ENCODE measurements at places on chromosomes 16 and 17.
A peak's percentile ranks its signal among the peaks of the same experiment; 100 is the strongest.

DNA sequence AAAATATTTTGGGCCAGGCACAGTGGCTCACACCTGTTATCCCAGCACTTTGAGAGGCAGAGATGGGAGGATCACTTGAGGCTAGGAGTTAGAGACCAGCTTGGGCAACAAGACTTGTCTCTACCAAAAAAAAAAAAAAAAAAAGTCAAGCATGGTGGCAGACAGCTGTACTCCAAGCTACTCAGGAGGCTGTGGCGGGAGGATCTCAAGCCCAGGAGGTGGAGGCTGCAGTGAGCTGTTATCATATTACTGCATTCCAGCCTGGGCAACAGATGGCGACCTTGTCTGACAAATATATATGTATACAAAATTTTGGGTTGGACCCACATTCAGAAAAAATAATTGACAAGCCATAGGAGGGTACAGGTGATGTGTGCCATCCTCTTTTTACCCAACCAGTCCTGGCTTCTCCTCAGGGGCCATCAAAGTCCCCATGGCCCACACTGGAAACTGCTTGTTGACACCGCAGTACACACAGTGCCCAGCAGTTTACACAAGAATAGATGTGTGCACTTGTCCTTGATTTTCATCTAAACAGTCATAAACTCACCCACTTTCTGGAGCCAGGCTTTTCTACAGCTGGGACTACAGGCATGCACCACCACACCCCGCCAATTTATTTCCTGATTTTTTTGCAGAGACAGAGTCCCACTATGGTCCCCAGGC lies 1.7 kb downstream of the CES2 start:
- no peak for DNase-seq

DNA sequence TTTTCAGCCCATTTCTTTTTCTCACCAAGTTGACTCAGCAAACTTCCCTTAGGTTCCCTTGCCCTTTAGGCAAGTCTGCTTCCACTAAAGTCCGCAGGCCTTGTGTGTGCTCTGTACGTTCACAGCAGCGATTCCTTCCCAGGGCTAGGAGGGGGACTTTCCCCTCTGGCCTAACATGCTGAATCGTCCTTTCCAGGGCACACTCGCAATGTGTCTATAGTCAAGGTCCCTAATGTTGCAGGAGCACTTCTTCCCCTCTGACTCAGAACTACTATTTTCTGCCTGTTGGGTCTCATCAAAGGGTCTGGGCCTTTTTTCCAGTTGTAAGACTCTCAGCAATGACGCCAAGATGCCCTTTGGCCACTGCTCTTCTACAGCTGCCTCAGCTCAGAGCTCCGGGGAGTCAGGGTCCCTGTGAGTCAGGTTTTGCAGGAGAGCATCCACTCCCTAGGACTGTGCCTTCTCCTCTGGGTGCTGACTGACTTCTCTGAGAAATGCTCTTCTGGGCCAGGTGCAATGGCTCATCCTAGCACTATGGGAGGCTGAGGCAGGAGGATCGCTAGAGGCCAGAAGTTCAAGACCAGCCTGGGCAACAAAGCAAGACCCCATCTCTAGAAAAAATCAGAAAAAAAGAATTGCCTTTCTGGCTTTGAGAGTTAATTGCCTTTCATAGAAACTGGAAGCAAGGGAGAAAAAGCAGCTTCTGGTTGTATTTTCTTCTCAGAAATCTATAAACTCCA lies 64.4 kb upstream of the TBX2 start:
- no peak for DNase-seq

DNA sequence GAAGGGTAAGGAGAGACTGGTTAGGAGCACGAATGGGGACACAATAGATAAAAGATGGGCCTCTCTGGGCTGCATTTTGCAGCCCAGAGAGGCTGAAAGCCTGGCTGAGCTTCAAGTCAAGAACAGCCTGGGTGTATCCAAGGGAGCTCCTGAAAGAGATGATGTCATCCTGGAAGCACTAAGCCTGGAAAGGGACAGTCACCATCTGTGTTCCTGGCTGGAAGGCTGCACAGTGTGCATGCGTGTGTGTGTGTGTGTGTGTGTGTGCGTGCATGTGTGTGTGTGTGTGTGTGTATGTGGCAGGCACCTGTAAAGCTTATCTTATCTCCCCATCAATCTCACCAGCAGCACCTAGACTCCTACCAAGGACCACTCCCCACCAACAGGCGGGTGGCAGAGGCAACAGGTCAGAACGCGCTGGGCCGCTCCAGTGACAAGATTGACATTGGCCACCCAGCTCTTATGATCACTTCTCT lies 44.1 kb downstream of the COG7 start:
- DNase-seq: no peak

DNA sequence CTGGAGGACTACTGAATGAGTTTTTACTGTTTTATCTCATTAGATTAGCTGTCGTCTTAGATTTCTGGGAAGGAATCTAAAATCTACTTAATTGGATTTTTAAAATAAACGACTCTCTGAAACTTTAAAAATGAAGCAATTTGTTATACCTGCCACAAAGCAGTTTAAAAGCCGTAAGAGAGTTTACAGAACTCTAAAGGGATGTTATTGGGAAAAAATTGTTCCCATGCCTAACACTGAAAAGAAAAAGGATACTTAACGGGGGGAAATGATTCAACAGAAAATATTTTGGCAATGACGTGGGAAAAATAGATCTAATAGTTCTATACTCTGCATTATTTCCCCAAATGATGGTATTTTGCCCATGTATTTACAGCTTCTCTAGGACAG lies 27.0 kb downstream of the ARHGAP17 start:
- no peak for DNase-seq

GRCh38 chr17:72173499-72174116 lies 52.8 kb downstream of the SOX9 start:
- DNase-seq: no peak

- no peak for DNase-seq
Observed at GRCh38 chr16:66043326-66043725, 323.2 kb upstream of the CDH5 start.

DNA sequence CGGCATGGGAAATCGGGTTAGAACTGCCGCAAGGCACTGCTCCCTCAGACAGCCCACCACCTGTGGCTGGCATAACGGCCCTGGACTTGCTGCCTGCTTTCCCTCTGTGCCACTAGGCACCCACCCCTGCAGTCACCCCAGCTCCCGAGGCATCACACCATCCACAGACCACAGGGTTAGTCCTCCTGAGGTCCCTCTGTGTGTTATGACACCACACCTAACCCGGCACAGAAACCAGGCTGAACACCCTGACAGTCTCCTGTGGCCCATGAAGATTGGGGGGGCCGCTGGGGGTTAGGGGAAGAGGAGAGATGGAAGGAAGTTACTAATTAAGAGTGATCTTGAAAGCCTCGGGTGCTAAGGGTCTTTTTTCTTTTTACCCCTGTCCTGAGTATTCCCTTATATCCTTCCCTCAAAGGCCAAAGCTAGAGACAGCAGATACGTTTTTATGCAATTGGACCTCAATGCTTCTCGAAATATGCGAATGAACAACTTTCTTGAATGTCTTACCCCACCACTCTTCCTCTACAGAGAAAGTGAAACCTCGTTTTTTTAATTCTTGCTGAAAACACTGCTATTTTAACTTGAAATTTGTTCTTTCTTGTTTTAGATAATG lies 7.0 kb downstream of the CYTH1 start:
- DNase-seq: no peak

DNA sequence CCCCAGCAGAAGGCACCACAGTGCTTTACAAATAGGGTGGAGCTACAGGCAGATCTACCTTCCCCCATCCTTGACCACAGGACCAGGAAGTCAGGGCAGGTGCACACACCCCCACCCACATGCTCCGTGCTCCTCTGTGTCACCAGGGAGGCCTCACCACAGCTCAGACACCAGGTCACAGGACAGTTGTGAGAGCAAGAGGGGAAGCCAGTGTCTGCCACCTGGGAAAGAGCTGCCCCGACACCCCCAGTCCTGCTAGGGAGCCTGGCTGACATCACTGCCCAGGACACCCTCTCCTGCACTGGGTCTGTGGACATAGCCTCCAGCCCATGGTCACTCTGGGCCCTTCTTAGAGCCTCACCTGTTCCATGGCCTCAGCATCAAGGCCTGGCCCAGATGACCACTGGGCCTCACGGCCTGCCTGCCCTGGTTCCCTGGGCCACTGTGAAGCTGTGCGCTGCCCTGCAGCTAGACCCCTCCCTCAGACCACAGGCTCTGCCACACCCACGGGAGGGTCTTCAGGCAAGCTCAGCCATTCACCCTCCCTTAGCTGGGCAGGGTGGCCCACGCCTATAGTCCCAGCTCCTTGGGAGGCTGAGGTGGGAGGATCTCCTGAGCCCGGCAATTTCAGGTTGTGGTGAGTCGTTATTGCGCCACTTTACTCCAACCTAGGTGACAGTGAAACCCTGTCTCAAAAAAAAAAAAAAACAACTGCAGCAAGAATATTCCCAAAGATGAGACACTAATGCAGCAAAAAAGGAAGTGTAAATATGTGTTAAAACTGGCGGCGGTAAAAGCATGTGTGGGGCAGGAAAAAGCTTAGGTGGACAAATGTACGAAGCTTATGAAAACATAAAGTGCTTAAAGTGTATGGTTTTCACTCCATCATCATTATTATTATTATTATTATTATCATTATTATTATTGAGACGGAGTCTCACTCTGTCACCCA lies 14.2 kb downstream of the POLR3K start:
- no peak for DNase-seq

- no peak for DNase-seq
Observed at GRCh38 chr16:583815-584591, 5.9 kb upstream of the RAB40C start.

- DNase-seq: no peak
Observed at GRCh38 chr17:51188271-51188833, 22.1 kb downstream of the NME2 start.

DNA sequence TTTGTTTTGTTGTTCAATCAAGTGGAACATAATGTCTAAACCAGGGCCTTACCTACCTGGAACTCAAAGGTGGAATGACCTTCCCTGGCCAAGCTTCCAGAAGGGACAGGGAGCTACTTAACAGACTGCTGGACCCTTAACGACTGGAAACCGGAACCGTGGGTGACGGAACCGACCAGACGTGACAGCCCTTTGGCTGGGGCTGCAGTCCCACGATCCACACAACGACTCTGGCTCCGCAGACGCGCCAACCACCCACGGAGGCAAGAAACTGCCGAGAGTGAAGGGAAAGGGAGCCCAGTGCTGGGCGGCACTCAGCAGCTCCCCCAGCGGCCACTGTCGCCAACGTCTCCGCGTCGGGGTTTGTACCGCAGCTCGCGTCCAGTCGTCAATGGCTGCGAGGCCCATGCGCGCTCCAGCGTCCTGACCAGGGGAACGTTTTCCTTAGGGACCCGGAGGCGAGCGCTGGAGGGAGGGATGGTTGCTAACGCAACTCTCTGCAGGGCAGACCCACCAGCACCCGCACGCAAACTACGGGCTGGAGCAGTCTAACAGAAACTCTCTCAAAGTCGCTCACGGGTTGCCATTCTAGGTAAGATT lies 5.5 kb upstream of the KIF22 start:
- peak; percentile 88 for DNase-seq

GRCh38 chr17:59800530-59800942 lies 92.2 kb downstream of the TUBD1 start:
- no peak for DNase-seq
